ENCODE measurements at places on chromosomes 16 and 17.

GRCh38 chr17:9444687-9445086 is 130.9 kb downstream of the STX8 start:
- DNase-seq, result no peak

GRCh38 chr16:84029297-84030047 is 13.1 kb downstream of the SLC38A8 start:
- no peak for DNase-seq

DNA sequence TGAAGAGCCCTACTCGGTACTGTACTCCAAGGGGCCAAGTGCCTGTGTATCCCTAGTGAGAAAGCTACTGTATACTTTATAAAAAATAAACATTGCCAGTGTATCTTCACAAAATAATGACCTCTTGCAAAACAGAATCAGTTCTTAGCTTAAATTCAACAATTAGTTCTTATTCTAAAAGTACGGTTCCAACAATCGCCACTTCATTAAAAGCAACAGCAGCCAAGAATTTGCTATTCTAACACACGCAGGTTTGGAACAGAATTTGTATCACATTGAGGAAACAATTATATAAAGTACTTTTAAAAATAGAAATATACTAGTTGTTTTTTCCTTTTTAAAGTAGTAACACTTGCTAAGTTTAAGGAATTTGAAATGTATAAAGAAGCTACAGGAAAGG is 48.5 kb downstream of the CEP95 start:
- no peak for DNase-seq

GRCh38 chr16:28845293-28845692 is 855 bp downstream of the TUFM start:
- no peak for DNase-seq

- DNase-seq, result no peak
These were observed 4.2 kb downstream of the TOB1 start for GRCh38 chr17:50861822-50862528.

DNA sequence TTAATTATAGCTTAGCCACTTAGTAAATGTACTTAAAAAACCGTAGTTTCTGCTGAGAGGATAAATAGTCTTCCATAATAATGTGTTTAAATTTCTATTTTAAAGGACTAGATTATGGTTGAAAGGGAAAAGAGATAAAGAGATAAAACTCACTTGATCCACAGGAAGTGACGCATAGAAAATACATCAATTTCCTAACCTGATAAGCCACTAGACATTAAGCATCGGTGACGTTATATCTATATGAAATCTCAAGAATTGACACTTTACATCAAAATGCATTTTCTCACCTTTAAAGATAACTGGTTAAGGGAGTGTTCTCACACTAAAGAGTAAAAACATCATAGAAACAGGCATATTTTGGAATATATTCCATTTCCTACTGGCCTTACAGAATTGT is 5.8 kb downstream of the FBXO47 start:
- no peak for DNase-seq

GRCh38 chr16:67862623-67863583 is 9.9 kb upstream of the EDC4 start:
- no peak for DNase-seq

GRCh38 chr17:10067446-10068143 is 130.8 kb downstream of the GAS7 start:
- DNase-seq, result no peak

- DNase-seq, result no peak
These were observed 221.0 kb downstream of the CCDC182 start for GRCh38 chr17:57523926-57524632.

- no peak for DNase-seq
These were observed 696.0 kb upstream of the EEF2KMT start for GRCh38 chr16:5793556-5793955.

- DNase-seq, result no peak
These were observed 11.7 kb downstream of the SGCA start for GRCh38 chr17:50177476-50177875.

GRCh38 chr16:89917773-89918452 is 749 bp upstream of the MC1R start:
- DNase-seq, result peak; percentile 62

GRCh38 chr16:68085259-68086071 is at the start of gene NFATC3:
Gene NFATC3, plus strand, starts transcription at chr16:68085370. Its CDS starts 312 bp downstream, at chr16:68085682.
- peak; percentile 99 for DNase-seq

DNA sequence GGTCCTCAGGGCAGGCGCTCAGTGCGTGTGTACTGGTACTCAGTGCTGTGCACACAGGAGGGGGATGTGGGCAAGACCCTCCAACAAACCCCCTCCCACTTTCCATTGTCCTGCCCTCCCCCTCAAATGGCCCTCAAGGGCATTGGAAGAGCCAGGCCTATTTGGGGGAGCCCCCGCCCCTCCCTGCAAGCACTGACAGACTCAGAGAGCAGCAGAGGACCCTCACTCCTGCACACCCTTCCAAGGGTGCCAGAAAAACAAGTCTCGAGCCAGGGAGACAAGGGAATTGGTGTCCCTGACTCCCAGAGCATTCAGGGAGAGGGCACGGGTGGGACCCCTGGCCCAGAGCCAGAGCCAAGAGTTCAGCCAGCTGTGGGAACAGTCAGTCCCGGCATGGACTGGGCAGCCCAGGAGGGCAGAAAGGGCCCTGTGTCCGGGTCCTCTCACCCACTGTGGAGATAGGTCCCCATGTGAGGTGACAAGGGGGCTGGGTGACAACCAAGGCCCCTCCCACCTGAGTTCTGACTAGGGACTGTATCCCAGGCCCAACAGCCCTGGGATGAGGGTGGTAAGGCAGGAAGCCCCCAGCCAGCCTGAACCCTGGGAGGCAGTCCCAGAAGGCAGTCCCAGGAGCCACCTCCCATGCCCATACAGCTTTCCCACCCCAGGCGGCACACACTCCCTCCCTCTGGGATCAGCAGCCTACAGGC is 12.1 kb upstream of the KRTAP17-1 start:
- DNase-seq, result no peak

DNA sequence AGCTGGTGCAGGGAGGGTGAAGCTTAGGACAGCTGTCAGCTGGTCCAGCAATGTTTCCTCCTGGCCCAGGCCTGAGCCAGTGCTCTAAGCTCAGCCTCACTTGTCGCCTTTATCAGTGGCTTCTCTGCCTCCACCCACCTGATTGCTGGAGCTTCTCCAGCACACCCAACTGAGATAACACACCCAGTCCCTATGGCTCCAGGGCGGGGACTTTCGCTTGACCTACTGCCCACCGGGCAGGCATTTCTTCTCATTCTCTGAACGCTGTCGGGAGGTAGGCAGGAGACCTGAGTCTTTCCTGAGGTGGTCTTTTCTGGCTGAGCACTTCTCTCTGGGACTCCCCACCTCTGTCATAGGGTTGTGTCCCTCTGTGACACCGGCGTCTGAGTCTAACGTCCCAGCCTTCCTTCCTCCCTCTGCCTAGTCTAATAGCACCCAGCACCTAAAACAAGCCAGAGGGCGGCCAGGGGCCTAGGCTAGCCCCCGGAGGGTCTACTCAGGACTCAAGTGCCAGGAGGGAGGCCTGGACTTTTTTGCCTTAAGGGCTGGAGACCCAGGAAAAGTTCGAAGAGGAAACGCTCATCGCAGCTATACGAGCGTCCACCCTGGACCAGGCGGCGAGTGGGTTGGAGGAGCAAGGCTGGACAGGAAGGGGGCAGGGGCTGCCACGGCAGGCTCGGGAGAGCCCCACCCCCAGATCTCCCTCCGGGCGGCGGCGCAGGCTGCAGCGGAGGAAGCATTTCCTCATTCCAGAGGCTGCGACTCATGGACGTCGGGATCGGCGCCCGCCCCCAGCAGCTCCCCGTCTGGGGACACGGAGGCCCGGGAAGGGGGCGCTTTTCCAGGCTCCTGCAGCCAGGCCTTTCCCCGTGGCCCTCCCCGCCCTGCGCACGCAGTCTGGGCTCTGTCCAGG is 756 bp downstream of the TAX1BP3 start:
- no peak for DNase-seq

GRCh38 chr16:22300427-22301071 is 3.3 kb downstream of the POLR3E start:
- peak; percentile 40 for DNase-seq

GRCh38 chr17:82021107-82021899 is 1.4 kb downstream of the CENPX start:
- DNase-seq, result peak; percentile 63

DNA sequence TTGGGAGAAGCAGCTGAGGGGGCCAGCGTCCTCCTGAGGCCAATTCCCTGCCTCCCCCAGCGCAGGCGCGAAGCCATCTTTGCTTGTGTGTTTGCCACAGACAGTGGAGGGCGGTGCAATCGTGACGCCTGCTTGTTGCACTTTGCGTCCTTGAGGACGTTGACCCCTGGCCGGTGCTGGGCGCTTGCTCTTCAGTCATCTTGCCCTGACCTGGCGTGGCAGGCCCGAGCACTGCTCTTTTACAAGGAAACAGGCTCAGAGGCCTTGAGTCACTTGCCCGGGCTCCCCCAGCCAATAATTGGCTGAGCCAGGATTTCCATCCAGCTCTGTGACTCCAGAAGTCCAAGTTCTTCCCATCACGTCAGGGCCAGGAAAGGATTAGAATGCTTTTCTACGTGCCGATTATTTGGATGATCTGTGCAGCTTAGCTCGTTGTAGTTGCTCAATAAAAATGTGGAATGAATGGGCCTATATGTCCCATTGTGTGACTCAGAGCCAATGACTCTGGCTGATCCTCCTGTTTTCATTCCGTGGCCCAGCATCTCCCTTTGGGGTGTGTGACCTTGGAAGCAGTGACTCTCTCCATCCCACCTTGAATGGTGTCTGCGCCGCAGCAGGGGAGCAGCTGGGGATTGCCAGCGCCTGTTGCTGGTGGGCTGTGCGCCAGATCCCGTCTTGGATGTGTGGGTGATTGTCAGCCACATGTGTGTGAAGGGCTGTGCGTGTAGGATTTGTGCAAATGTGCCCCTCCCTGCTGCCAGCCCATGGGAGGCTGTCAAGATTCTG is 214.1 kb downstream of the SEC14L1 start:
- DNase-seq, result no peak

DNA sequence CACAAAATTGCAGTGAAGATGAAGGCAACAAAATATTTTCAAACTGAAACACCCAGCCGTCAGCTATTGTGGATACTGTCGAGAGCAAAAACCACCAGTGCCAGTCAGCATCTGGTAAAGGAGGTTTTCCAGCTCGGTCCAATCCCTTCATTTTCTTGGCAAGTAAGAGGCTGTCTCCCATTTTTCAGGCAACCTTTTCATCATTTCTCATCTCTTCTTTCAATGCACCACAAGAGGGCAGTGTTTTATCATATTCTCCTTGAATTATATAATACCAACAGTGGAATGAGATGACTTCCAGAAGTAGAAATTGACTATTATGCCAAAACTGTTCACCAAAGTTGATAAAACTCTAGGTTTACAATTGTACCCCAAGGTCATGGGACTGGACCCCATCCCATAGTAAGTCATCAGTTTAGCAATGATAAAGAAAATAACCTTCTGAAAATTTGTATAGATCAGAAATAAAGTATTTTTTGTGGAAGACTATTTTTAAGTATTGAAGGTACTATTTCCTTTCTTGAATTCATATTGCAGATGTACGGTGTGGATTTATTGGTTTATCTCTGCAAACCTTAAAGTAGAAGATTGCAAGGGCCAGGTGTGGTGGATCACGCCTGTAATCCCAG is 16.8 kb downstream of the NQO1 start:
- DNase-seq, result no peak

DNA sequence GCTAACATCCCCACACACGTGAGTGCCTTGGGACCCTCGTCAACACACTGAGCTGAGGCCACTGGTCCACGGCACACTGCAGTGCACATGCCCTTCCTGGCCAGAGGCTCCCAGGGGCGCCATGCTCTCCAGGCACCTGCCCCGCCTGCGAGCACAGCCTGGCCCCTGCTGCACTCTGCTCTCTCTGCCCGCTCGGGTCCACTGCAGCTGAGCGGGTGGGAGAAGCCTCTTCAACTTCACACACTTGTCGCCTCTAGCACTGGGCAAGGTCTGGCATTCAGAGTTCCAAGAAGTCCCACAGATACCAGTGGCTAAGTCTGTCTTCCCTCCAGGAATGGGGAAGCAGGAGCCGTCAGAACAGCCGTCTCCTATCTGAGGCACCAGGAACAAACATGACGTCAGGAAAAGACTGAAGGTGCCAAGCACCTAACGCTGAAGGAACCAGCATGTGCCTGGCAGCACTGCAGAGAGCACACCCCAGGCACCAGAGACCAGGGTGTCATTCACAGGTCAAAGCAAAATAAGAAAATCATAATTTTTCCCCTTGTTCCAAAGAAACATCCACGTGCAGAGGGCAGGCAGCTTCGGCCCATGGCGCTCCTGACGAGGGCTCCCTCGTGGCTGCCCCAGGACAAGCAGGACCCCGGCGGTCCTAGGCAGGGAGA is 82.9 kb downstream of the ZNF778 start:
- no peak for DNase-seq

GRCh38 chr17:7650509-7651096 is at the start of gene ATP1B2:
Gene ATP1B2, plus strand, starts transcription at chr17:7650926. Its CDS starts 593 bp downstream, at chr17:7651519.
- peak; percentile 78 for DNase-seq

DNA sequence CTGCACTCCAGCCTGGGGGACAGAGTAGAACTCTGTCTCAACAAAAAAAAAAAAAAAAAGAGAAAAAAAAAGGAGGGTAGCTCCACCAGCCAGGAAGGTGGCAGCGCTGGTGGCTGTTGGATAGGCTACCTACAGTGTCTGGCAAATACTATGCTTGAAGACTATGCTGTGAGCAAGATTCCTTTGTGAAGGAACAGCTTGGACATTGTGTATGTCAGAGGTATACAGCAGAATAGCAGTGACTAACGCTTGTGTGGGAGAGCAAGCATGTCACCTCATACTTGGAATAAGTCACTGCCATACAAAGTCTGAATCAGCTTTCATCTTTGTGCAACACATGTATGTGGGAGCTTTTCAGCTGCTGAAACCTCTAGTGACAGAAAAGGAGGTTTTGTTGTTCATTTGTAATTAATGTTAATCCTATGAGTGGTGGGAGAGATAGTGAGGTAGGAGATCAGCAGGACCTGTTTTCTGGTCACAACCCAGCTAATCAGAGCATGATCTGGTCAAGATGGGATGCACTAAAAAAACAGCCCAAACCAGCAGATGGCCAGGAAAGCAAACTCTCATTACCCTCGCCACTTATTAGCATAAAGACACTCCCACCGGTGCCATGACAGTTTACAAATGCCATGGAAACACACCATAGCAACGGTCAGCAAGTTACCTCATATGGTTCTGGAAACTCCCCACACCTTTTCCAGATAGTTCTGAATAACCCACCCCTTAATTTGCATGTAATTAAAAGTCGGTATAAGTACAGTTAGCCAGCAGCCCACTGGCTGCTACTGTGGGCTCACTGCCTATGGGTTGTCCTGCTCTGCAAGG is 6.8 kb upstream of the ITGAD start:
- DNase-seq, result no peak

DNA sequence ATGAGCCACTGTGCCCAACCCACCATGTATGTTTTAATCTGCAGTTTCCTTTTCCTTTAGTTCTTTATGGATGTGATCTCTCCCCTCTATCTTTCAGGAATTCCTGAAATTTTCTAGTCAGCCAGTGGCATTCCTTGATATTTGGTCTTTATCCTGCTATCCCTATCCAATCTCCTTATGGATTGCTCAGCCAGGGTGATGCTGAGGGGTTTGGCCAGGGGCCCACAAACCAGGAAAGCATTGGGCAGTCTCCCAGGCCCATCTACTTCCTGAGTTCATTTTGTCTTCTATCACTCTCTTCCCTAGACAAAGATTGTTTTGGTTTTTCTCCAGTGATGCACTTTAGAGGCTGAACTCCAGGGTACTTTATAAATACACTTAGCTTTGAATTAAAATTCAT is 115.9 kb downstream of the KATNIP start:
- no peak for DNase-seq

Measured in activated CD8-positive, alpha-beta memory T cell treated with anti-CD3 and anti-CD28 coated beads, Interleukin-2, amount 50 U/mL, for 4 hours (primary cell).